ENCODE measurements at places on chromosomes 11 and 22.

- H3K4me1 ChIP-seq = peaks cover 2% of the 10 kb centered on the region
- no peak overlapping the region for H3K4me3 ChIP-seq
- no peaks in the 10 kb centered on the region for H3K36me3 ChIP-seq
- DNase-seq = no peak
These were observed 145.0 kb downstream of the APOL5 start for GRCh38 chr22:35862697-35863096.

DNA sequence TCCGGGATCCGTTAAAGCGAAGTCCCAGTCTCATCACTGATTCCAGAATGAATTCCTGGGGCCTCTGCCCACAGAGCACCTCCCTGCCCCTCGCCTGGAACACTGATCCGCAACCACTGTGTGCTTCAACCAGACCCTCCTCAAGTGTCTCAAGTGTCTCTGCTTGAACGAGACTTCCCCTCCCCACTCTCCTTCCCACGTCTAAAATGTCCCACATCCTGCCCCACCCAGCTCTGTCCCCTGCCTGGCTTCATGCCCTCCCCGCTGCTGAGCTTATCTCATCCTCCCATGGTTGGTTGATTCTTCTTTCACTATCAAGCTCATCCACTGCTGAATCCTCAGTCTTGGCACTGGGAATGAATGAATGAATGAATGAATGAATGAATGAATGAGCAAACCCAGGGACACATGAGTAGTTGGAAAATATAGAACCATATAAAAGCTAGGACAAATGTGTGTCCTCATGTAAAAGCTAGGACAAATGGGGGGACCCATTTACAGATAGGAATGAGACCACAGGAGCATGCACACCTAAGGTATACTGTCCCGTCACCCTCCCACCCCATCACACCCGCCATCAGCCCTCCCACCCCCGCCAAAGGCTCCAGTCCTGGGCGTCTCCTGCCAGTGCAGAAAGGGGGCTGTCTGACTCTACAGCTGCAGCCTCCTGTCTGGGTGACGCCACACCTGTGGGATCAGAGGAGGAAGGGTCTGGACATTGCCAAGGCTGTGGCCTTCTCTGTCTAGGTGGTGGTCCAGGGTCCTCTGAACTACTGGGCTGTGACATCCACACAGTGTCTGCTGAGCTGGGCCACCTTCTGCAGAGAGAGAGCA is 71.4 kb upstream of the LINC01488 start:
- no peak overlapping the region for H3K27ac ChIP-seq
- H3K27me3 ChIP-seq = no peaks in the 10 kb centered on the region
- no peaks in the 10 kb centered on the region for H3K36me3 ChIP-seq
- no peak for DNase-seq
- no peaks in the 10 kb centered on the region for H3K4me1 ChIP-seq

DNA sequence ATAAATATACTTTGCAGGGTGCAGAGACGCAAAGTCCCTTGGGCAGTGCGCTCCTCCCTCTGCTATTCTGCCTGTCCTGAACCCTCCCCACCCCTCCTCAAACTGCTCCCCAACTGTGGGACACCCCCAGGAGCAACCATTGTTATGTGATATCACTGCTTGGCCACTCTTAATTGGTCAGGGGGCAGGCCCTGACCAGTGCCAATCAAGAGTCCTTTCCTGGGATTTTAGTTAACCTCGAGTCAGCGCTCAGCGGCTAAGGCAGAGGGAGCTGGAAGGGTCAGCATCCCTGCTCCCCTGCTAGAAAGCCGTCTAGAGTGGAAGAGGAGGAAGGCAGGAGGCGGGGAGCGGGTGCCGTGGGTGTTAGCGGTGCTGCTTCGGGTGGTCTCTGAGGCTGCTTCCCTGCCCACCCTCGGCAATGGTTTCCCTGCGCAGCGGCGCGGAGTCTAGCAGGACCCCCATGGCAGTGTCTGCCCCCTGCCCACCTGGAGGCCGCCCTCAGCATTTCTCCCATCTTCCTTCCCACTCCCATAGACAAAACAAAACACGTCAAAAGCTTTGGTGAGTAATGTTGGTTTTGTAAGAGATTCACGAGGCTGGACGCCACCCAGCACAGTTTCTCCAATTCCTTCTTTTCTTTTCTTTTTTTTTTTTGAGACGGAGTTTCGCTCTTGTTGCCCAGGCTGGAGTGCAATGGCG is 38.4 kb upstream of the A4GALT start:
- no peak overlapping the region for H3K27ac ChIP-seq
- no peaks in the 10 kb centered on the region for H3K27me3 ChIP-seq
- no peaks in the 10 kb centered on the region for H3K36me3 ChIP-seq
- H3K4me3 ChIP-seq = no peak overlapping the region
- H3K4me1 ChIP-seq = no peaks in the 10 kb centered on the region
- DNase-seq = no peak

DNA sequence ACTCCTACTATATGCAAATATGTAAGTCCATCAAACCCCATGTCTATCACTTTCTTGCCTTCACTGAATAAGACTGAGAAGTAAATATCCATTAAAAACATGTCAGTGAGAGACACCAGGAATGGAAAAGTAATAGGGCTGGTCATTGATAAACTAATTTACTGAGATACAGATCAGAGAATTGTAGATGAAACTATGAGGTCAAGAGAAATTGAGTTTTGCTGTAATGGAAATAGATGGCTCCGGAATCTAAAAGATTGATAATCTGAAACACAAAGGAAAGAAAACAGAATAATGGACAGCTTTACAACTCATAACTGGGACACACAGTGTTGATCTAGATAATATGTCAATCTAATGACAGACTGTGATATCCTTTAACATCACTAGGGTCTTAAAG is 1018.3 kb upstream of the RAG2 start:
- no peaks in the 10 kb centered on the region for H3K36me3 ChIP-seq
- no peaks in the 10 kb centered on the region for H3K27me3 ChIP-seq
- no peak for DNase-seq
- no peak overlapping the region for H3K4me3 ChIP-seq
- no peak overlapping the region for H3K27ac ChIP-seq

DNA sequence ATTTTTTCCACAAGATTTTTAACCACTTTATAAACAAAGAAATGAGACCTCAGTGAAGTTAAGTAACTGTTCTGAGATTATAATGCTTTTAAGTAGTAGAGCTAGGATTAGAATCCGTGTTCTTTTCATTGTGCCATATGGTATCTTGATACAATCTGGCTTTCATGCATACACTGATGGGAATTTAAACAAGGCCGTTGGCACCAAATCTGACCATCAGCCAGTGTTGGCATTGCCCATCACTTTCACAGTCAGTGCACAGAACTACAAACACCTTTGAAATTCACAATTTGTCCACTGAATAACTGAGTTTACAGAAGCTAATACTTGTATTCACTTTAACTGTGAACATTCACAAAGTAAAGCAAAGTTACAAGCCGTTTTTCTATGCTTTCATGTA is 1228.0 kb downstream of the TBC1D22A start:
- no peaks in the 10 kb centered on the region for H3K27me3 ChIP-seq
- H3K4me3 ChIP-seq = no peak overlapping the region
- H3K27ac ChIP-seq = no peak overlapping the region

DNA sequence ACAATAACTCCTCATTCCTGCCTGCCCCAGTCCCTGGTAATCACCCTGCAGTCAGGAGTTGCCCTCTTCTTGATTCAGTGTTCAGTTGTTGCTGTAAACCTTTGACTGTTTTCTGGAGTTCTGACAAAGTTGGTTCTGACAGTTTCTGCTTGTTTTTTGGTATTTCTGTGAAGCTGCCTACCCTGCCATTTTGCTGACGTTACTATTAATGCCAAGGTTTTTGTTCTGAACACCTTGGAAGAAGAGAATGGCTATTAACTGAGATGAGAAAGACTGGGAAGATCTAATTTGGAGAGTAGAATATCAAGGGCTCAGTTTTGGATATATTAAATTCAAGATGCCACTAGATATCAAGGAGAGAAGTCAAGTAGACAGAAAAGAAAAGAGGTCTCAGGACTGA is 112.1 kb downstream of the LRRC32 start:
- H3K27ac ChIP-seq = no peak overlapping the region
- no peak overlapping the region for H3K4me3 ChIP-seq
- no peaks in the 10 kb centered on the region for H3K36me3 ChIP-seq
- DNase-seq = no peak
- H3K4me1 ChIP-seq = peaks cover 6% of the 10 kb centered on the region

GRCh38 chr11:97751405-97751804 is 1269.3 kb upstream of the CNTN5 start:
- H3K4me1 ChIP-seq = no peaks in the 10 kb centered on the region
- no peaks in the 10 kb centered on the region for H3K27me3 ChIP-seq
- no peak for DNase-seq
- no peak overlapping the region for H3K27ac ChIP-seq
- no peaks in the 10 kb centered on the region for H3K36me3 ChIP-seq

- DNase-seq = no peak
- H3K27ac ChIP-seq = no peak overlapping the region
- H3K4me3 ChIP-seq = no peak overlapping the region
- no peaks in the 10 kb centered on the region for H3K27me3 ChIP-seq
These were observed 879.3 kb downstream of the DLG2 start for GRCh38 chr11:84747871-84748270.

- H3K4me1 ChIP-seq = peaks cover 36% of the 10 kb centered on the region
- H3K4me3 ChIP-seq = no peak overlapping the region
- no peak overlapping the region for H3K27ac ChIP-seq
- peak; percentile 39 for DNase-seq
- no peaks in the 10 kb centered on the region for H3K27me3 ChIP-seq
These were observed 82.9 kb upstream of the AKIP1 start for GRCh38 chr11:8828046-8828445.

DNA sequence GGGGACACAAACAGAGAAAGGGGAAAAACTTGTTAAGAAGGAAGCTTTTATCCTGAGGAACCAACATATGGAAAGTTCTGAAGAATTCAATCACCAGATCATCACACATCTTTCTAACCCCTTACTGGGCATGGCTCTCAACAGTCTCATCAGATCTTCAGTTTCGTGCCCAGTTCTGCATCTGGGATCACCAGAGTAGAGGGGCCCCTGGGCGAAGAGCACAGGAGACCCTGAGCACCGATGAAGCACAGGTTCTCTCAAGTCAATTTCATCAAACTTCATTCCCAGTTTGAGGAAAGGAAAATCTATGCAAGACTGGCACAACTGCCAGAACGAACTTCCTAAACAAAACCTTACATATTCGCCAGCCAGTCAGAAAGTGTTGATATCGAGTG is 8.5 kb upstream of the PYGM start:
- no peak overlapping the region for H3K27ac ChIP-seq
- peaks cover 13% of the 10 kb centered on the region for H3K4me1 ChIP-seq
- H3K4me3 ChIP-seq = no peak overlapping the region
- no peaks in the 10 kb centered on the region for H3K27me3 ChIP-seq
- H3K36me3 ChIP-seq = peaks cover 91% of the 10 kb centered on the region

DNA sequence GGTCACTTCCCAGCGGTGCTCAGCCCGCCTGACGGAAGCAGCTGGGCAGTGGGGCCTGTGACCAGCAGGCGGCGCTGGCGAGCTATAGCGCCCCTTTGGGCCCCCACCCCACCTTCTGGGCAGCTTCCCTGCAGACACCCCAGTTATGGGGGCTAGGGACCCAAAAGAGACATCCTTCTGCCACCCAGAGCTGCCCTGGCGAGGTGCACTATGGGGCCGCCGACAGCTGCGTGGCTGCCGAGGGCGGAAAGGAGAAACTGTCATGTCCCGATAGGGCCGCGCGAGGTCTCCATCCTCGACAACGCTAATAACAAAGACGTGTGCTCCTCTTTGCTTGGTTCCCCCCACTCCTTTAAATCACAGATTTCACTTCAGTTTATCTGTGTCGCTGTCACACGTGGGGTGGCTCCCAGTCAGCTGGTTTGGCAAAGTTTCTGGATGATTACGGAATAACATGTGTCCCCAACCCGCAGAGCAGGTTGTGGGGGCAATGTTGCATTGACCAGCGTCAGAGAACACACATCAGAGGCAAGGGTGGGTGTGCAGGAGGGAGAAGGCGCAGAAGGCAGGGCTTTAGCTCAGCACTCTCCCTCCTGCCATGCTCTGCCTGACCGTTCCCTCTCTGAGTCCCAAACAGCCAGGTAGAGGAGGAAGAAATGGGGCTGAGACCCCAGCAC is 673 bp upstream of the MYO7A start:
- H3K36me3 ChIP-seq = no peaks in the 10 kb centered on the region
- no peak overlapping the region for H3K27ac ChIP-seq
- DNase-seq = peak; percentile 88
- peak overlapping the region; percentile 77 for H3K4me3 ChIP-seq

DNA sequence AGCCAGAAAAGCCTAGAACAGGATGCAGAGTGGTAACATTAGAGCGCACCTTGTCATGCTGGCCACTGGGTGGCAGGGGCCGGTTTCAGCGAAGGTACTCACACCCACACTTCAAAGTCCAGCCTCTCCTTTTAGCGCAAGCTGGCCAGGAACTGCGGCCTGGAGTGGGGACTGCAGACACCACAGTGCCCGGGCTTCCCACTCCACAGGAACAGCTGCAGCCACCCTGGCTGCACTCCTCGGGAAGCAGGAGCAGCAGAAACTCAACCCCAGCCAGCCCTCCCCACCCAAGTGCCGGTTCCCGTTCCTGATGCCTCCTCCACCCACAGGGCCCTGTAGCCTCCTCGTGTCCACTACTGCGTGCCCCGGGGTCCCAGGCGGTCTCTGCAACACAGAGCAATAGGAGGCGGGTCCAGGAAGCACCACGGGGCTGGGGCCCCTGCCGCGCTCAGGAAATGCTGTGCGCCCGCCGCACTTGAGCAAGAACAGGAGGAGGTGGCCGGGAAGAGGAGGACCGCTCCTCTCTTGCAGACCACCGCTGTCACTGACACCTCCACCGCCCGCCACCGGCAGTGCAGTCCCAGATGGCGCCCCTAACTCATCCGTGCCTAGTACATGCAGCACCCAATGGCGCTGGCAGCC is 2.2 kb downstream of the RFPL2 start:
- peak overlapping the region; percentile 85 for H3K4me3 ChIP-seq
- H3K27ac ChIP-seq = no peak overlapping the region
- DNase-seq = peak; percentile 85
- H3K4me1 ChIP-seq = peaks cover 22% of the 10 kb centered on the region
- H3K27me3 ChIP-seq = no peaks in the 10 kb centered on the region

- H3K27ac ChIP-seq = no peak overlapping the region
- H3K4me1 ChIP-seq = no peaks in the 10 kb centered on the region
- no peak for DNase-seq
- H3K27me3 ChIP-seq = no peaks in the 10 kb centered on the region
- no peak overlapping the region for H3K4me3 ChIP-seq
- H3K36me3 ChIP-seq = no peaks in the 10 kb centered on the region
These were observed 50.8 kb upstream of the SLC36A4 start for GRCh38 chr11:93248602-93249001.

GRCh38 chr11:45374653-45375059 is 88.5 kb upstream of the SYT13 start:
- H3K4me3 ChIP-seq = no peak overlapping the region
- no peak for DNase-seq
- peaks cover 3% of the 10 kb centered on the region for H3K4me1 ChIP-seq

- H3K27ac ChIP-seq = no peak overlapping the region
- H3K4me3 ChIP-seq = no peak overlapping the region
- DNase-seq = peak; percentile 67
- no peaks in the 10 kb centered on the region for H3K36me3 ChIP-seq
- H3K4me1 ChIP-seq = no peaks in the 10 kb centered on the region
These were observed 1363.4 kb downstream of the BRD1 start for GRCh38 chr22:48464246-48464645.

GRCh38 chr11:68120273-68121066 is 718 bp downstream of the CHKA start:
- peak; percentile 84 for DNase-seq
- peaks cover 9% of the 10 kb centered on the region for H3K36me3 ChIP-seq
- peak overlapping the region; percentile 80 for H3K27ac ChIP-seq

- peak; percentile 66 for DNase-seq
- no peaks in the 10 kb centered on the region for H3K36me3 ChIP-seq
- H3K27ac ChIP-seq = no peak overlapping the region
These were observed 6.0 kb upstream of the LIF start for GRCh38 chr22:30252411-30253204.

GRCh38 chr11:117851106-117851505 is 25.4 kb downstream of the FXYD6 start:
- peaks cover 9% of the 10 kb centered on the region for H3K36me3 ChIP-seq
- H3K4me1 ChIP-seq = peaks cover 2% of the 10 kb centered on the region
- peak; percentile 68 for DNase-seq
- no peak overlapping the region for H3K27ac ChIP-seq
- no peak overlapping the region for H3K4me3 ChIP-seq
